Stimulated activated CD4-positive, alpha-beta T cell treated with anti-CD3 and anti-CD28 coated beads, Interleukin-1b, Interleukin-23, amount 100 ng/mL, for 1 hour (primary cell): ENCODE measurements at places on chromosomes 7 and 10.

DNA sequence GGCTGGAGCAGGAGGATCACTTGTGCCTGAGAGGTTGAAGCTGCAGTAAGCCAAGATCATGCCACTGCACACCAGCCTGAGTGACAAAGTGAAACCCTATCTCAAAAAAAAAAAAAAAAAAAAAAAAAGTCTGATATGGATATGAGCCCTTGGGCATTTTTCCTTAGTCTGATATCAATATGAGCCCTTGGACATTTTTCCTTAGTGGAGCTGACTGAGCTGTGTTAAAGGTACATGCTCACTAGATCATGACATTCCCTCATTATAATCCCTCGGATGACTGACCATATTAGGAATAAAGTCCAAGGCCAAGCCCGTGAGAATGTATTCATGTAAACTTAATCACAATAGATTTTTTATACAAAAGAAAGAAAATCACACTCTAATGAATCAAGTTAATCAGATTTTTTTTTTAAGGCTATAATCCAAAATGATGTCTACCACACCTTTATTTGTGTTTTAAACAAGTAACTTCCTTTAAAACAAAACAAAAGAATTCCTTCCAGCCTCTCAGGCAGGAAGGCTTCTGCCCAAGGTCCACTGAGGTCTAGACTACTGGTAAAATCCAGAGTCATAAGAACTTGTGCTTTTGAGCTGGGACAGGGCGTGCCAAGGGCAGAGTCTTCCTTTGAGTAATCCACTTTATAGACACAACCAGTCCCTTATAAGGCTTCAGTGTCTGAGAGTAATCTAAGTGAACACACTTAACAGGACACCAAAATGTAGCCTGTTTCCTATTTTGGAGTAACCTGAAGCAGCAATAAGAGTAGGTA, 5.5 kb downstream of the PPA1 start:
- no peak for DNase-seq

GRCh38 chr10:110857265-110858171, 14.2 kb upstream of the PDCD4 start:
- no peak for DNase-seq

GRCh38 chr10:33229949-33230267, 104.6 kb downstream of the NRP1 start:
- DNase-seq, result no peak

GRCh38 chr7:155529845-155530244, 16.5 kb downstream of the CNPY1 start:
- no peak for DNase-seq

DNA sequence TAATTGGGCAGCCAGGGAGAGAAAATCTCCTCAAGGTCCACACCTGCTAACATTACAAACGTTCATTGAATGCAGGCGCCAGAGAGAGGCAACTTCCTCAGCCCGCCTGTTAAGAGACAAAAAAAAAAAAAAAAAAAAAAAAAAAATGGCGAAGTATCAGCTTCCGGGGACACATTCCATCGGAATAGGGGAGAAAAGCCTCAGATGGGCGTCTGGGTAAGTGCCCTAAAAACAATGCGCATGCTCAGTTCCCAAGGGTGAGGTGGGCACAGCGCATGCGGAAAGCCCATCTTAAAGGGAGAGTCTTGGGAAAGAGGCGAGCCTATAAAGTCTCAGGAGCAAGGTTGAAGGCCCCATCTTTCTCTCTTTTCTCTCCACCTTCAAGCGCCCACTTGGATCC, 1139.7 kb upstream of the CELF2 start:
- no peak for DNase-seq

GRCh38 chr10:83820033-83820432, 319.3 kb upstream of the GHITM start:
- DNase-seq, result no peak

- no peak for DNase-seq
Observed at GRCh38 chr7:1562116-1562515, 6.1 kb upstream of the TMEM184A start.
